Ovary (tissue), 10 donors: ENCODE measurements at places on chromosomes 13 and 19. TPM values are rescaled to one million over a fixed set of nuclear protein-coding genes. Genes with fewer than 3 reads are reported as not detected.
A peak's percentile ranks its signal among the peaks of the same experiment; 100 is the strongest.

GRCh38 chr13:36385489-36385888 is 39.3 kb upstream of the SPART start:
- H3K36me3 ChIP-seq = no peaks in the 10 kb centered on the region
- H3K27me3 ChIP-seq = no peaks in the 10 kb centered on the region
- no peak overlapping the region for H3K27ac ChIP-seq
- no peak for DNase-seq

DNA sequence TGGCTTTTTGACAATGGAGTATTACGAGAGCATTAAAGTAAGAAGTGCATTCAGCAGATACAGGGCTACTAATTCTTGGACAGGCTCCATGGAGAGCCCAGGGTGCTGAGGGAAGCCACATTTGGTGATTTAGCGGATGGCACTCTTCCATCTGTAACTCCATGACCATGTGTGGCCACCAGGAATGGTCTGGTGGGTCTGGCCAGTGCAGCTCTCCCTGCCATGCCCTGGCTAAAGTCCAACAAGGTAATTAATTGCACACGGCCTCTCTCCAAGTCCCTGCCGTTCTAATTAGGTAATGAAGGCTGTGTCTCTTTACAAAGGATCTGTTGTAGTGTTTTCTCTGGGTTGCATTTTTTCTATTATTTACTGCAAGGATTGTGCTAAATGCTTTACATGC is 4.3 kb upstream of the ZFR2 start:
- H3K27me3 ChIP-seq = no peaks in the 10 kb centered on the region
- no peaks in the 10 kb centered on the region for H3K4me1 ChIP-seq
- H3K4me3 ChIP-seq = no peak overlapping the region
- H3K27ac ChIP-seq = no peak overlapping the region

GRCh38 chr13:79492313-79492798 is 11.4 kb downstream of the NDFIP2 start:
- no peak overlapping the region for H3K4me3 ChIP-seq
- no peak overlapping the region for H3K27ac ChIP-seq
- DNase-seq = no peak
- no peaks in the 10 kb centered on the region for H3K4me1 ChIP-seq

DNA sequence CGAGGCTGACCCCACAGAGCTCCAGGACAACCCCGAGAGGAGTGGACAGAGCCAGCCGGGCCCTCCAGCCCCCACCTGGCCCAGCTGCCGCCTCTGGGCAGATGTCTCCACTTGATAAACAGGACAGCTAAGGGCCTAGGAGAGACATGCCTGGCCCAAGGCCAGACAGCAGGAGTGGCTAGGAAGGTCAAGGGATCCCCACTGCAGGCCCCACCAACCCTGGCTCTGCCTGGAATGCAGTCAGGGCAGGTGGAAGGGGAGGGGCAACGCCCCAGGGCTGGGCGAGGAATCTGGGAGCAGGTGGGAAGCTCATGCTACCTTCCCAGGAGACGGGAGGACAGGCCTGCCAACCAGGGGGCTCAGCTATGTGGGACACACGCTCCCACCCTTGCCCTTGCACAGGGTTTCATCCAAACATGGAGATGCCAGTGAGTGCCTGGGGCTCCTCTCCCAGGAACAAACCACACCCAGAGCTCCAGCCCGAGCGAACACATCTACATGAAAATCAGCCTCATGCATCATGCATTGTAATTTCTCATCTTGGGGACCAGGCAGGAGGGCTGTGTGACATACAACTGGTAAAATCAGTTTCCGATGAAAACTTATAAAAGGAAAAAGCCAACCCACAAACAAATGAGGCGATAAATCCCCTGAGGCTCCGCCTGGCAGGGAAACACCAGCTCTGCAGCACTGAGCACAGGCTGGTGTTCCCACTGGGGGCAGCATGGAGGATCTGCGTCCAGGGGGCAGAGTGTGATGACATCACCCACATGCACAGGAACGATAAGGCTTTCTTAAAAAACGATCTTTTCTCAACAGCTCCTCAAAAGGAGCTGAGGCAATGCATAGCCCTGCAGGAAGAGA is 25.0 kb downstream of the SH3GL1 start:
- H3K4me3 ChIP-seq = no peak overlapping the region
- H3K4me1 ChIP-seq = peaks cover 42% of the 10 kb centered on the region
- H3K27me3 ChIP-seq = no peaks in the 10 kb centered on the region
- no peaks in the 10 kb centered on the region for H3K36me3 ChIP-seq
- H3K27ac ChIP-seq = peak overlapping the region; percentile 72

DNA sequence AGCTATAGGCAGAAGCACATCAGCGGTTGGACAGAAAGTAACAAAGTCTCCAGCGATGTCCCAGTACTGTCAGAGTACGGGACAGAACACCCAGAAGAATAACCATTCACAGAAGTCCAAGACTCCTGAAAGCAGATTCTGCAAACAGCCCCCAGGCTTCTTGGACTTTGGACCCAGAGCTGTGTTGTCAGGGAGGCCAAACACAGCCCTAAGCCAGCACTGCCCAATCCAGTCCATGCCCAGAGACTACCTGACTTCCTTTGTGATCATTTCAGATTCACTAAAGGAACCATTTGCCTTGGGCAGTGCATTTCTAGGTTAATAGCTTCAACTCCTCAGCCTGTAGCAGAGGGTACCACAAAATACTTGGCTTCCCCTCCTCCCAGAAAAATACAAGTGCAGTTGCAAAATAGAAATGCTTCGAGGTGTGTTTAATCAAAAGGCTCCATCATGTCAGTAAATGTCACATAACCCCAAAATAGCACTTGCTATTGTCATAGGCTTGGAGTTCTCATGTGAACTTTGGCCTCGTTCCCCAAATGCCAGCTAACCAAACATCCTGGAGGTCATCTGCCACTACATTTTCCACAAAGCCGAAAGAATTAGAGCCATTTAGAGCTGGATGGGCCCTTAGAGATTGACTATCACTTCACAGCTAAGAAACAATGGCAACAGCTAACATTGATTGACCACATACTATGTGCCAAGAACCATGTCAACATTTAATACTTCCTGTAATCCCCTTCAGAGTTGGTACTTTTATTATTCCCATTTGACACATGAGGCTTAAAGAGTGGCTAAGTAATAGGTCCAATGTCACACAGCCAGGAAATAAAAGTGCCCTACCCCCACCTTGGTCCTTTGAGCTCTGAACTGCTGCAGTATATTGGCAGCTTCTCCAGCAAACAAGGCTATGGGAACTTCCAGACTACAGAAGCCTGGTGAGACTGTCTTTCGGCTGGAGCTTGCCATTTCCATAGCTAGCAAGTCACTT is 329.9 kb downstream of the FOXO1 start:
- no peak overlapping the region for H3K4me3 ChIP-seq
- H3K27me3 ChIP-seq = no peaks in the 10 kb centered on the region
- no peaks in the 10 kb centered on the region for H3K4me1 ChIP-seq
- H3K27ac ChIP-seq = no peak overlapping the region

DNA sequence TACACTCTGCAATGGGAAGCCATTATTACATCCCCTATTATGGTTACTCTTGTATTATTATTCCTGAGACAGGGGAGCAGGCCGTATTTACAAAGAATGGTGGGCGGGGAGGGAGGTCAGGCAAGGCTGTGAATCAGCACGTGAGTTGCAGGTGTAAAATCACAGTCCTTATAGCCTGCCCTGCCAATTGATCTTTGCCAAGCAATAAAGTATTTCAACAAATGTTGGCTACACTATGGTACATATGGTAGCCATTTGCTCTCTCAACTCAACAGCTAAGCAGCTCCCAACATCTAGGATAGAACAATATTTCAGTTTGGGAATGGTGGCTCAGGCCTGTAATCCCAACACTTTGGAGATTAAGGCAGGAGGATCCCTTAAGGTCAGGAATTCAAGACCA is 12.1 kb downstream of the EPS15L1 start:
- H3K36me3 ChIP-seq = no peaks in the 10 kb centered on the region
- DNase-seq = no peak
- H3K4me3 ChIP-seq = no peak overlapping the region

GRCh38 chr19:6126335-6126974 is 9.0 kb upstream of the ACSBG2 start:
- no peak for DNase-seq
- H3K4me3 ChIP-seq = no peak overlapping the region
- H3K4me1 ChIP-seq = no peaks in the 10 kb centered on the region
- H3K27me3 ChIP-seq = no peaks in the 10 kb centered on the region

DNA sequence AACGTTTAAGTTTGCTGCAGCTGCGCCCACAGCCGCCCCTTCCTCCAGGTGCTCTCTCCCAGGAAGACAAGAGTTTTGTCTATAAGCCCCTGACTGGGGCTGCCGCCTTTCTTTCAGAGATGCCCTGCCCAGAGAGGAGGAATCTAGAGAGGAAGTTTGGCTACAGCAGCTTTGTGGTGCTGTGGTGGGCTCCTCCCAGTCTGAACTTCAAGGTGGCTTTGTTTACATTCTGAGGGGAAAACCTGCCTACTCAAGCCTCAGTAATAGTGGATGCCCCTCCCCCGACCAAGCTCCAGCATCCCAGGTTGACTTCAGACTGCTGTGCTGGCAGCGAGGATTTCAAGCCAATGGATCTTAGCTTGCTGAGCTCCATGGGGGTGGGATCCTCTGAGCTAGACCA is 6.4 kb upstream of the ERICH6B start:
- no peaks in the 10 kb centered on the region for H3K36me3 ChIP-seq
- H3K4me1 ChIP-seq = no peaks in the 10 kb centered on the region
- no peak overlapping the region for H3K27ac ChIP-seq
- no peak overlapping the region for H3K4me3 ChIP-seq
- H3K27me3 ChIP-seq = no peaks in the 10 kb centered on the region
- DNase-seq = no peak

GRCh38 chr13:113535381-113535781 is 44.9 kb upstream of the DCUN1D2 start:
- H3K4me1 ChIP-seq = peaks cover 2% of the 10 kb centered on the region
- H3K27me3 ChIP-seq = no peaks in the 10 kb centered on the region
- H3K27ac ChIP-seq = no peak overlapping the region
- no peak for DNase-seq
- no peak overlapping the region for H3K4me3 ChIP-seq

Gene KCNN4
- total RNA-seq = 6.2 TPM

Gene PARP4
- 38.6 TPM for total RNA-seq

Gene CGB5
- total RNA-seq = not detected

Gene ATP8B3
- 3.1 TPM for total RNA-seq

Gene NXNL1
- total RNA-seq = not detected

Gene CGB3
- total RNA-seq = not detected

Gene ZNF221
- total RNA-seq = 8.0 TPM
